ENCODE measurements at places on chromosomes 16 and 17.

DNA sequence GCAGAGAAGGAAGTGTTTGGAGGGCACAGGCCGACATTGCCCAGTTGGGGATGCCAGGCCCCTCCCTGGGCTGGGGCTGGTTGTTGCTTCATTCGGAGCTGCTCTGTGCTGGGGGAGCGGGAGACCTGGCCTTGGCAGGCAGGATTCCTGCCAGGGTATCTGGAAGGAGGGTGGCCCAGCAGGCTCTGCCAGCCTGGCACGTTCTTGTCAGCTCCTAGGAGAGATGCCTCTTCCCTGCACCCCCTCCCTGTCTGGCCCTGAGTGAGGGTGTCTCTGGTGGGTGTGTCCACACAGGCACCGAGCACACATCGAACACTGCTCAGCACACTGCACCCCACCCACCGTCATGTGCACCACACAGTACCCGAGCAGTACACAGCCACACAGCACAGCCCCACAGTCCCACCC, 35.2 kb downstream of the ARHGAP23 start:
- no peak for DNase-seq

- DNase-seq, result no peak
These were observed 2.5 kb upstream of the VASN start for GRCh38 chr16:4369007-4369733.

DNA sequence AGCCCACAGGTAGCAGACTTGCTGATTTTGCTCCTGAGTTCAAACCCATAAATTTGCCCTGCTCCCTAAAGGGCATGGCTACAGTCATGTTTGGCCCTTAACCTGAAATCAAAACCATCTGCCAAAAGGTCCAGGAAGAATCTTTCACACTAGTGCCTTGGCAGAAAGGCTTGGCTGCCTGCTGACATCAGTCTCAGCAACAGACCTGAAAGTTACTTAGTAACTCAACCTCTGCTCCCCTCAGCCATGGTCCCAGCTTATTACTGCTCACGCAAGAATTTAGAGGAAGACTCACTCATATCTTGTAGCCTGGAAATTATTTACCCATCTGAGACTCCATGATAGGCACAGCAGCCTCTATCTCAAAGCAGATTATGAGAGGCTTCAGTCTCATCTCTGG, 98.0 kb upstream of the KIF2B start:
- DNase-seq, result no peak

DNA sequence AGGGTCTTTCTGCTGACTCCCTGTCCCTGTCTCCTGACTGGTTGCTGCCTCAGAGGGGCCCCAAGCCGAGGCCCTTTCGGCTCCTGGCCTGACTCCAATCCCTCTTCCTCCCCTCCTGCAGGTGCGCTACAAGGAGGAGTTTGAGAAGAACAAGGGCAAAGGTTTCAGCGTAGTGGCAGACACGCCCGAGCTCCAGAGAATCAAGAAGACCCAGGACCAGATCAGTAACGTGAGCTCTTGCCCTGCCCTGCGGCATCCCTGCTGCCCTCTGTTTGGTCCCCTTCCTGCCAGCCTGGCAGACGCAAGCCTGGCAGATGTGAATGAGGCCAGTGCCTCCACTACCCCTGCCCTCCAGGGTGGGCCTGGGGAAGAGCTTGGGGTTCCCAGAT, 27.1 kb upstream of the LASP1NB start:
- DNase-seq, result no peak

GRCh38 chr16:47562366-47562765, 101.2 kb downstream of the PHKB start:
- no peak for DNase-seq

GRCh38 chr17:62787366-62787765, 20.7 kb downstream of the MARCHF10 start:
- DNase-seq, result no peak

GRCh38 chr16:11264155-11264832, 4.8 kb downstream of the TNP2 start:
- no peak for DNase-seq

DNA sequence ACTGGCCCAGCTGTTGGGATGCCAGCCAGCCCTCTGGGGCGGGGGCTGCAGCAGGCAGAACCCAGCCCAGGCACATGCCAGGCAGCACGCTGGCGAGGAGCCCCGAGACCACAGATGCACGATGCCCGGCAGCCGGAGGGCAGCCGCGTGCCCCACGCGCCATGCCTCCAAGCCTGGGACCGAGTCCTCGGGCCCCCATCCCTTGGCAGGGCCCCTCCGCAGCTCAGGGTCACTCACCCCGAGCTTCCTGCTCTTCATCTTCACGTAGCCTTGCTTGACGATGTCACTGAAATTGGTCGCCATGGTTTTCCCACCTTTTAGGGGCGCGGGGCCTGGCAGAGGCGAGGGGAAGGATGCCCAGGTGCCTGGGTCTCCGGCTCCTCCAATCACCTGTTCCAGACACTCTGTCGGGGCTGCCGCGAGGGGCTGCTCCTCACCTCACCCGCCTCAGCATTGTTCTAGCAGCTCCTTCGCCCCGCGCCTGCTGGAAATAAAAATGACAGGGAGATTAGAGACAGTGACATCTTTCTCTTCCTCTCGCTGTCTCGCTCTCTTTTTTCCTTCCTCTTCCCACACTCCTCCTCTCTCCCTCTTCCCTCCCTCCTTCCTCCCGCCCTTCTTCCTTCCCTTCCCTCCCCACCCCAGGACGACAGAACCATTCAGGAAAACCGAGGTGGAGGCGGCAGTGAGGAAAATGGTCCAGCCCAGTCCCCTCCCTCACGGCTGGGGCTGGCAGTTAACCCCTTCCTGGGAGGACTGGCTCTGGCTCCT, 6.9 kb downstream of the DOK4 start:
- peak; percentile 39 for DNase-seq

DNA sequence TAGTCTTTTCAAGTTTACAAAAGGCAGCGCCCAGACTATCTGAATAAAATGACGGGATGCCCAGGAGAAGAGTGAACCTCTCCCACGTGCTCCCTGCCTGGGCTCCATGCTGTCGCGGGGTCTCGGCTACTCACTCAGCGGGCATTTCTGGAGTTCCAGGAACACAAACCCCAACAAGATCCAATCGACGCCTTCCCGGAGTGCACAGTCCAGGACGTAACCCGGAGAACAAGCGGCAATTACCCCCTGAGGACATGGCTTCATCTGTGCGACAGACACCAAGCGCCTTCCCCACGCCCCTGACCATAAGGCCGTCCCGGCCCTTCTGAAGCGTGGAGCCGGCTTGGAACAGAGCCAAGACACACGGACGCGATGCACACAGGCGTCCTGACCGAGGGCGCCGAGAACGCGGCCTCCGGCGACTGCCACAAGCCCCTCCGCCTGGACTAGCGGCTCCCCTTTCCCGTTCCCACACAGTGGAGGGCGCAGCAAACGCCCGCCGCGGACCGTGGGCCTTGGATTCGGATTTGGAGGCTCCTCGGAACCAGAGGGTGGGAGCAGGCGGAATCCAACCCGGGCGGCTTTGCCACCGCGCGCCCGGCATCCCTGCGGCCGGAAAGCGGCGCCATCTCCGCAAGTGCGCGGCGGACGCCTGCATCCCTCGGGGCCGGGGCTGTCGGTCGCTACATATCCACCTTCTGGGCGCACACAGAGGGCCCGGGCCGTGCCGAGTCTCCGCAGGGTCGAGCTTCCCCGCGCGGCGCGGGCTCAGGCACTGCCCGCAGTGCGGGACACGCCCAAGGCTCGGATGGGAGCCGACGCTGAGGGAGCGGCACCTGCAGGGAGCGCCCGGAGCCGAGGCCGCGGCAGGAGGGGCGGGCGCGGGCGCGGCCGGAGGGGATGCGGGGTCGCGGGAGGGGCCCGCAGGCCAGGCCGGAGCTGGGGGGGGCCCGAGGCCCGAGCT, 725 bp downstream of the ABCA3 start:
- peak; percentile 76 for DNase-seq

DNA sequence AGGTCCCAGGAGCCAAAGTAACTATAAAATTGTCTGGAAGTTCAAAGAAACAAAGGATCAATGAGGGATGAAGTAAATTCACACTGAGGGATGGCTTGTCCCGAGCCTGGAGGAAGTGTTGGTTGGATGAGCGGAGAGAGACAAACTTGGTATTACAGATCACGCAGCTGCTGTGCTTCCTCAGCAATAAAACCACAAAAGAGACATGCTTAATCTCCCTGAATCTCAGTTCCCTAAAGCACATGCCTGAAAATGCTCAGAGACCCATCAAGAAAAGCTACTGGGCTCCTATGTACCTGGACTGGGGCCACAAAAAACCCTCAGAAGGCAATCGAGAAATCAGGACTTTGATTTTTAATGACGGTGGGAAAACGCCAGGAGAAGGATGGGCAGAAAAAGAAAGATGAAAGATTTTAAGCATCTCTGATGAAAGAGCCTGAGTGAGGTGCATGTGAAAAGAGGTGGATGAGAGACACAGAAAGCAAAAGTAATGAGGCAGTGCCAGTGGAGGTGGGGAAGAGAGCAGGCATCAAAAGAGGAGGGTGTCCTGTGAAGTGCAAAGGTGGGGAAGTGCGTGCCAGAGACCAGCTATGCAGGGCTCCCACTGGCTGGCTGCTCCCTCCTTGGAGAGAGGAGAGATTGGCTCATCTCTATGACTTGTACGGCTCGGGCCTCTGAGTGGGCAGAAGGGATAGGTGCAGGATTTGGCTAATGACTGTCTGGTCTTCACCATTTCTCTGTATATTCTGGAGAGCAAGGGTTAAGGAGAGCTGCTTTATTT, 143.7 kb downstream of the ABCC12 start:
- no peak for DNase-seq

GRCh38 chr17:65941356-65941899, 250.5 kb downstream of the CEP112 start:
- DNase-seq, result no peak

- no peak for DNase-seq
These were observed 762 bp downstream of the PYCARD start for GRCh38 chr16:31201582-31202413.

GRCh38 chr16:3646348-3646920, 8.1 kb upstream of the DNASE1 start:
- DNase-seq, result no peak

GRCh38 chr17:17235212-17236174, 1.5 kb downstream of the FLCN start:
- DNase-seq, result no peak

- no peak for DNase-seq
These were observed 5.4 kb upstream of the SGF29 start for GRCh38 chr16:28548306-28548802.

DNA sequence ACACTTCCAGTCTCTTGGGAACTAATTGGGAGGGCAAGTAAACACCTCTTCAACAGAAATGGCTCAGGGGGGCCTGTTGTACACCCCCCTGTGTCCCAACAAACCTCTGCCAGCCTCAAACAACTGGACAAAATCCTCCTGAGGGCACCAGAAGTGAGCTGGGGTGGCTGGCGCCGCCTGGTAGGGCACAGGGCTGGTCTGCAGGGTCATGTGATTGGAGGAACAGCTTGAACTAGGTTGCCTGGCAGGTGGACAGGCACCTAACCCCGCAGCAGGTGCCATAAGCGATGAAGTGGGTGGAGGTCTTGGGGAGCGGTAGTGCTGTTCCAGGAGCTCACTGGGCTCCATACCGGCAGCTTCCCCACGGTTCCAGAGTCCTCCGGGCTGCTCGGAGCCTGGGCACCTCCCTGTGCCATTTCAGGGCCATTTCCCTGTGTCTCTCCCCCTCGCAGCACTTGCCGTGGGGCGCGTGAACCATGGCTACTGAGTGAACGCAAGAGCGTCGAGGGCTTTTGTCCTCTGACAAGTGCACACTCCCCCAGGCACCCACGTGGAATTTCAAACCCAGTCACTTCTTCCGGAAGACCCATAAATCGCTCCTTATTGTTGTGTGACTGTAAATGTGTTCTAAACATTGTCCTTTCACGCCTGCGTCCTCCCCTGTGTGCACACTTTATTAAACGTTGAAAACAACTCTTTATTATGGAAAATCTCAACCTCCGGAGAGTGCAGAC, 101.5 kb downstream of the SEC14L1 start:
- DNase-seq, result no peak

GRCh38 chr17:4163951-4164350, 21.0 kb downstream of the CYB5D2 start:
- DNase-seq, result no peak

- DNase-seq, result no peak
These were observed 7.0 kb upstream of the OR2C1 start for GRCh38 chr16:3348547-3349167.

DNA sequence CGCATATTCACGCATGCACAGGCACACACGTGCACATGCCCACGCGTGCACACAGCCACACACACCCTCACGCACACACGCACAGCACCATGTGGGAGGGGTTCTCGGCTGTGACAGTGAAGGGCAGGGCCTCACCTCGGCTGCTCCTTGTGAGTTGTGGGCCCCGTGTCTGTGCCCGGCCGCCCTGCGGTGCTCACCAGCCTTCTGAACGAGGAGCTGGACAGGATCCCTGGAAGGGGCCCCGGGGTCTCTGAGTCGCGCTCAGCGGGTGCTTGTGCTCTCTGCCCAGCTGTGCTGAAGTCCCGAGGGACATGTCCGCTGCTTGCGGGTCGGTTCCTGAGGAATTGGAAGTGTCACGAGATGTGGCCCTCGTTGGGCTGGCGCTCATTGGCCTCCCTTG, 16.1 kb downstream of the TSC2 start:
- DNase-seq, result no peak

GRCh38 chr16:57940382-57940966, 30.5 kb downstream of the CNGB1 start:
- no peak for DNase-seq

DNA sequence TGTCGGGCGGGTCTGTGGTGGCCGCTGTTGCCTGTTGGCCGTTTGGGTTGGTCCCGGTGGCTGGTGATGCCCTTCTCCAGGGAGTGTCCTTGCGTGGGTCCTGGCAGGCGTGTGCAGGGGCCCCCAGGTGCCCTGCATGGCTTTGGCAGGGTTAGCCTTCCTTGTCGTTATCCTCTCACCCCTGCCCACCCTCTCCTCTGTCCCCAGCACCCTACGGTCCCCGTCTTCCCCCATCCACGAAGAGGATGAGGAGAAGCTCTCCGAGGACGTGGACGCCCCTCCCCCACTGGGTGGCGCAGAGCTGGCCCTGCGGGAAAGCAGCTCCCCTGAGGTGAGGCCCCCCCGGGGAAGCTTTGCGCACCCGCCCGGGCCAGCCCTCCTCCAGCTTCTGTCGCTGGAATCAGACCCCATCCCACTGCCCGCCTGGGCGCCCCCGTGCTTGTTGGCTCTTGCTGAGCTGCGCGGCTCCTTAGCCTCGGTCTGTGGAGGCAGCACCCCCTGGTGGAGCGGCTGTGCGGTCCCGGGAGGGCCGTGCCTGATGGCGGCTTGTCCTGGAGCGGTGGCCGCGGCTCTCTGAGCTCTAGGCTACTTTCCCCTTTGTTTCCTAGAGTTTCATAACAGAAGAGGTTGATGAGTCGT, 10.6 kb upstream of the NUDT16L1 start:
- no peak for DNase-seq
